HCT116 (cell line): ENCODE measurements at places on chromosomes 2 and 18. TPM values are rescaled to one million over a fixed set of nuclear protein-coding genes. Genes with fewer than 3 reads are reported as not detected.

- no peak for DNase-seq
Measured at GRCh38 chr2:48759682-48760081, 4.2 kb upstream of the LHCGR start.

- DNase-seq = no peak
Measured at GRCh38 chr2:239061824-239062570, 214.1 kb downstream of the TWIST2 start.

Gene FBXO48
- total RNA-seq = 0.91 TPM

DNA sequence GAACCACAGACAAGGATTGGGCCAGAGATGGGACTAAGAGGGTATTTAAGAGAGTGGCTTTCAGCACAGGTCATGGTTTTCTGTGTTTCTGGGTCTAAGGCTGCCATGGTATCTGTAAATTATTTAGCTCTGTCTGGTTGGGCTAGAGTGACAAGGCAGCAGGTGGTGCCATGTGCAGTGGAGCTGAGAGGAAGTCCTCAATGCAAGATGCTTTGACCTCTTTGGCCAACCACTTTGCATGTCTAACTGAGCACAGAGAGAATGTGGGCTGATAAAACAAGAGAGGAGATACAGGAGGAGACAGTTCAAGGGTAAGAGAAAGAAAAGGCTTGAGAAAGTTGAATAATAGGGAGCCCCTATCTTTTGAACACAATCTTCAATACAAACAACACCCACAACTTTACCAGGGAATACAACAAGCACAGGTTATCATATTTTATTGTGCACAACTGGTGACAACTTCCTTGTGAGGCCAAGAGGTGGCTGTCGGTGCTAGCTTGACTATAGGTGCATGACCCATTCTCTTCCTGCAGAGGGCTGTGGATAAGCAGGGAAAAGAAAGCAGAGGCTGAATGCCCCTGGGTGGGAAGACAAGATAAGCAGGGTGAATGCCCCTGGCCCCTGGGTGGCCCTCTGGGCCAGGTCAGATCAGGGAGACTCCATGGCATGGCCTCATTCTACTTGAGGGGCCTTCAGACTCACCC is 12.3 kb downstream of the FLACC1 start:
- DNase-seq = no peak

Gene SAG
- total RNA-seq = not detected

- DNase-seq = peak; percentile 37
Measured at GRCh38 chr2:203650860-203651613, 55.4 kb upstream of the CD28 start.

Gene KCNG2
- total RNA-seq = not detected

GRCh38 chr18:21112543-21113105 is 1.0 kb upstream of the ROCK1 start:
- DNase-seq = no peak
